ENCODE measurements at places on chromosomes 16 and 17.

- no peak for DNase-seq
Observed at GRCh38 chr16:55861288-55861687, 13.9 kb downstream of the CES5A start.

DNA sequence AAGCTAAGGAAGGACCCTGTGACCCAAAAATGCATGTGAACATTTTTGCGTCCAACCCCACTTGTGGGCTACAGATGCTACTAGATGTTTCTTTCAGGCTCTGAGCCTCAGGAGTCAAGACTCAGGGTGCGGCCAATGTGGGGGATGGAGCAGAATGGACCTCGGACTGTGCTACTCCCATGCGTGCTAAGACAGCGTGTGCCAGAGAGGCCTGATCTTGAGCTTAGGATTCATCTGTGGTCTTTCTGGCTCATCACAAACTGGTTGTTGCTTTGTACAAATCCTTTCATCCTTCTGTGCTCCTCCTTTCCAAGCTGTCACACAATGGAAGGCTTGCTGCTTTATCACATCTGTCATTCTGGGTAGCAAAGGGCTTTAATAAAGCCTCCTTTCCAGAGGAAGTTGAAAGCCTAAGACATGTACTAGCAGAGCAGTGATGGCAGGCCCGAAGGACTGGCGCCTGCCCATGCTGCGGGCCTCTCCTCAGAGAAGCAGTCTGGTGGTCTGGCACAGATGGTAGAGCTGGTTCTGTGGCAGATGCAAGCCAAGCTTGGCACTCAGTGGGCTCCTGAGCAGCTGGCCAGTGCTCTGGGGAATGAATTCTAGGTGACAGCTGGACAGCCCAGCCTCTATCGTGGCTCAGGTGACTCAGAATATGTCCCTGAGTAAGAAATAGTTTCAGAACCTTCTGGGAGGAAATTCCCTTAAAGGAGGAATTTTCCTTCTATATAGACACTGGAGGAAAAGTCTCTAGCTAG, 27.8 kb downstream of the COG4 start:
- DNase-seq: no peak

DNA sequence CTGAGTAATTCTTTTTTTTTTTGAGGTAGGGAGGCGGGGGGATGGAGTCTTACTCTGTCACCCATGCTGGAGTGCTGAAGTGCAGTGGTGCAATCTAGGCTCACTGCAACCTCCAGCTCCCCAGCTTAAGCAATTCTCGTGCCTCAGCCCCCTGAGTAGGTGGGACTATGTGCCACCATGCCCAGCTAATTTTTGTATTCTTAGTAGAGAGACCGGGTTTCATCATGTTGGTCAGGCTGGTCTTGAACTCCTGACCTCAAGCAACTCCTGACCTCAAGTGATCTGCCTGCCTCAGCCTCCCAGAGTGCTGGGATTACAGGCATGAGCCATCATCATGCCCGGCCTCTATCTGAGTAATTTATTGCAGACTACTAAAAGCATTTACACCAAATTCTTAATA, 19.4 kb downstream of the KPNB1 start:
- no peak for DNase-seq

DNA sequence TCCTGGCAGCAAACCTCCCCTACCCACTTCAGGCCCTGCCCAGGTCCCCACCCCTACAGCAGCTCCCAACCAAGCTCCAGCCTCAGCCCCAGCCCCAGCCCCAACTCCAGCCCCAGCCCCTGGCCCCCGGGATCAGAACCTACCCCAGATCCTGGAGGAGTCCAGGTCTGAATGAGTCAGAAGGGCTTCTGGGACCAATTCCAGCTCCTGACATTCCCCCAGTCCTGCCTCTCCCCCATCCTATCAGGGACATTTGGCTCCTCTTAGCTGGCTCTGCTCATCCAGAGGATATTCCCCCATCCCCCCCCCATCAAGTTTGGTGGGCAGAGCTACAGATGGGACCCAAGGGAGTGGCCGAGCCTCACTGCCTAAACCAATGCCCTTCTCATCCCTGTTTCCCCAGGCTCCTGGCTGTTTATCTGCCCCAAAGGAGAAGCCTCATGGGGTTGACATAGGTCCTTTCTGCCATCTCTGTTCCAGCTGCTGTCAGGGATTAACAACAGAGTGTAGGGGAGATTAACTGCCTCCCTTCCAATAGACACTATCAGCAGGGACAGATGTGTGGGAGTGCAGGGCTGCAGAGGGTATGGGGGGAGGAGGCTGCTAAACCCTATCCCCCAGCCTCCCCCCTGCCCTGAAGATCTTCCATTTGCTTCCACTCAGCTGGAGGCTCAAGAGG, 16.5 kb downstream of the CNTNAP1 start:
- DNase-seq: no peak

- DNase-seq: no peak
Observed at GRCh38 chr17:21297597-21297996, 13.1 kb downstream of the MAP2K3 start.

DNA sequence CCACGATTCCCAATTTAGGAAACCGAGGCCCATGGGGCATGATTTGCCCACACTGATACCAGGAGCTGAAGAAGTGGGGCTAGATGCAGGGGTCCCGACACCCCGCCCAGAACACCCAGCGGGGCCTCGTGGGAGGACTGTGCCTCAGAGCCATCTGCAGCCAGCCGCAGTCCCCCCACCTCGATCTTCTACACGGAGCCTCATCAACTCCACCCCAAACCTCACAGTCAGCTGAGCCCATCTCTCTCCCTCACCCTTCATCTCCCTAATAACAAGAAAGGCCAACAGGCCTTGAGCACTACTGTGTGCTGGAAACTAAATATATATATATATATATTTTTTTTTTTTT, 4.2 kb downstream of the ITGAE start:
- no peak for DNase-seq

GRCh38 chr17:73667181-73667959, 23.1 kb upstream of the SDK2 start:
- DNase-seq: no peak

DNA sequence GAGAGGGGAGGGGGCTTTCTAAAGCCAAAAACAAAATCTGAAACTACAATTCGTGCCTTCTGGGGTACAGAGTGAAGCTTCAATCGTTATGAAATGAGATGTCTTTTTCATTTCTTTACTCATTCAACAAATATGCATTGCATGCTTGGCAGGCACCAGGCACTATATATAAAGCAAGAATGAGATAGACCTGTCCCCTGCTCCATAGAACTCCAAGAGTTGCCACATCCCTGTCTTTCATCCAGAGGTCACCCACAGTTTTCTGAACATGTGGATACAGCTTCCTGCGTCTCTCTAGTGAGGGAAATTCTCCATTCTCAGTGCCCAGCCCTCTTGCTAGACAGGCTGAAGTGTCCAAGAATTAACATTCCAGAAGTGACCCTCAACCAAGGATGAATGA, 343.2 kb upstream of the MAF start:
- DNase-seq: no peak

DNA sequence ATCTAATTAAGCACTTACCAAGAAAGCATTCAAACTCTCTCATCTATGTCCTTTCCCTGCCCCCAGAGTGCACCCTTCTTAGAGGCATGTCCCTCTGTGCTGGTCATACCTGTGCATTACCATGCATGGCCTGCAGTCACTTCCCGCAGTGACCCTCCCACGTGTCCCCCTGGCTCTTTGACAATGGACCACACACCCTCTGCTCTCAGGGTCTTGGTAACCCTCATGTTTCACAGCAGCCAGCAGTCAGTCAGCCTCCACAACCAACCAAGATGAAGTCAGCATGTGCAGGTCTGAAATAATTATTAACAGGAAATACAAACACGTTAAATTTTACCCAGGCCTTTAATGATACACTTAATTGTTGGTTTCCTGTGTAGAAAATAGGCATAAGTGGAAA, 10.1 kb downstream of the KRT33A start:
- no peak for DNase-seq

DNA sequence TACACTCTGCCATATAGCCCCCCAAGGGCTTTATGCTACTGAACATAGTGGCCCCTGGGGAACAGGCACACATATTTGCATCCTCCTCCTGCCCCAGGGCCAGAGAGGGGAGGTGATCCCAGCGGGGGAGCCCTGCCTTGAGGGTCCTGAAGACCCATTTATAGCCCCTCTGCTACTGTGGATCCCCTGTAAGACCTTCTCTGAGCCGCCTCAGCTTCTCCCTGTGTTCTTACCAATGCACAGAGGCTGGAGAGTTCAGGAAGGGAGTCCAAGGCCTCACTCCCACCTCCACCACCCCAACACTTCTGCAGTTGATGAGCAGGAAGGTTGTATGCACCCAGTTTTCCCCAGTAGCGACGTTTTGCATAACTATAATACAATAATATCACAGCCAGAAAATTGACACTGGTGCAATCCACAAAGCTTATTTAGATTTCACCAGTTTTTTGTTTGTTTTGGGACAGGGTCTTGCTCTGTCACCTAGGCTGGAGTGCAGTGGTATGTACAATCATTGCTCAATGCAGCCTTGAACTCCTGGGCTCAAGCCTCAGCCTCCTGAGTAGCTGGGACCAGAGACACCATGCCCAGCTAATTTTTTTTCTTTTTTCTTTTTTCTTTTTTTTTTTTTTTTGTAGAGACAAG, 1.3 kb upstream of the FAM83G start:
- DNase-seq: no peak

DNA sequence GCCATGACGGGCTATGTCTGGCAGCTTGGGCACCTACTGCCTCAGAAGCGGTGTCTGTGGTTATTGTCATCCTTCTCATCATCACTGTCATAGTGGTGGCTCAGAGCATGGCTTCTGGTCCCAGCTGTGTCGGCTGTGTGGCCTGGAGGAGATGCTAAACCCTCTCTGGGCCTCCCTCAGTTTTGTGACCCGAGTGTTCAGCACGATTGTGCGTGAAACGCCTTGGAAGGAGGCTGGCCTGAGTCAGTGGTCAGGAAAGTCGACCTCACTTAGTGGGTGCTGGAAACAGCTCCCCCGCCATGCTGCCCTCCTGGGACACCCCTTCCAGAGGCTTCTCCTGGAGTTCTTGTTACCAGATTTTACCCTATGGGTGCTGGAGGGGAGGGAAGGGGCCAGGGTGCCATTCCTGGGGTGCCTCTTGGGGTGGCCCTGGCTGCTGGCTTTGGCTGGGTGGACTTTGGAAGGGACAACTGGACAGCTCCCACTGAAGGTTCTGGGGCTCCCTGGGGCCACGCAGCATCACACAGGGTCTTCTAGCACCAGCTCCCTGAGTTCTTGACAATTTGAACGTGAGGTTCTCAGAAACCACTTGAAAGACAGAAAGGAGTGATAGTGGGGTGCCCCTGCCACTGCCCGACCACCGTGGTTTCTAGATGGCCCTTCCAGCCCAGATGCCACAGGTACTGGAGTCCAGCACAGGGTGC, 226.5 kb upstream of the GSE1 start:
- no peak for DNase-seq

GRCh38 chr16:533391-534123, 6.0 kb downstream of the CAPN15 start:
- no peak for DNase-seq

GRCh38 chr17:63956296-63956920, 16.3 kb downstream of the SCN4A start:
- no peak for DNase-seq

GRCh38 chr17:48499735-48500434, 30.9 kb downstream of the HOXB1 start:
- DNase-seq: no peak

All from CD8-positive, alpha-beta memory T cell (primary cell).